ENCODE measurements at places on chromosomes 7 and 10. TPM values are rescaled to one million over a fixed set of nuclear protein-coding genes. Genes with fewer than 3 reads are reported as not detected.

Gene LOXL4
- total RNA-seq: not detected

Gene DGKI
- 0.11 TPM for total RNA-seq

Gene CAMK2B
- total RNA-seq: not detected

GRCh38 chr10:30527623-30528428, 93.8 kb downstream of the MAP3K8 start:
- DNase-seq: no peak

Data from CD4-positive, alpha-beta memory T cell (primary cell).